ENCODE measurements at places on chromosomes 4 and X.

- no peak for DNase-seq
Observed at GRCh38 chr4:100839712-100840111, 321.9 kb upstream of the EMCN start.

DNA sequence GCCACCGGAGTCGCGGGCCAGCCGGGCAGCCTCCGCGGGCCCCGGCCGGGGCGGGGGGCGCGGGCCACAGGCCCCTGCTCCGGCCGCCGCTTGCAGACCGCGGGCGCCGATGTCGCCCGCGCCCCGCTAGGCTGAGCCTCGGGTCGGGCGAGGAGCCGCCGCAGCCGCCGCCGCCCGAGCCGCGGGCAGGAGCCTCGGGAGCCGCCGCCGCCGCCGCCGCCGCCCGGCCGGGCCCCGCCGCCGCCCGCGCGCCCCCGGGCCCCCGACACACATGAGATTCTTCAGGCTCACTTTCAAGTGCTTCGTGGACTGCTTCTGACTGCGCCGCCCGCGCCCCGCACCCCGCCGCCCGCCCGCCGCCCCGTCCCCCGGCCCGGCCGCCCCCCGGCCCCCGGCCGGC lies 345 bp downstream of the SLC6A8 start:
- no peak for DNase-seq

GRCh38 chr4:120082251-120082650 lies 15.6 kb upstream of the MAD2L1 start:
- DNase-seq, result no peak

DNA sequence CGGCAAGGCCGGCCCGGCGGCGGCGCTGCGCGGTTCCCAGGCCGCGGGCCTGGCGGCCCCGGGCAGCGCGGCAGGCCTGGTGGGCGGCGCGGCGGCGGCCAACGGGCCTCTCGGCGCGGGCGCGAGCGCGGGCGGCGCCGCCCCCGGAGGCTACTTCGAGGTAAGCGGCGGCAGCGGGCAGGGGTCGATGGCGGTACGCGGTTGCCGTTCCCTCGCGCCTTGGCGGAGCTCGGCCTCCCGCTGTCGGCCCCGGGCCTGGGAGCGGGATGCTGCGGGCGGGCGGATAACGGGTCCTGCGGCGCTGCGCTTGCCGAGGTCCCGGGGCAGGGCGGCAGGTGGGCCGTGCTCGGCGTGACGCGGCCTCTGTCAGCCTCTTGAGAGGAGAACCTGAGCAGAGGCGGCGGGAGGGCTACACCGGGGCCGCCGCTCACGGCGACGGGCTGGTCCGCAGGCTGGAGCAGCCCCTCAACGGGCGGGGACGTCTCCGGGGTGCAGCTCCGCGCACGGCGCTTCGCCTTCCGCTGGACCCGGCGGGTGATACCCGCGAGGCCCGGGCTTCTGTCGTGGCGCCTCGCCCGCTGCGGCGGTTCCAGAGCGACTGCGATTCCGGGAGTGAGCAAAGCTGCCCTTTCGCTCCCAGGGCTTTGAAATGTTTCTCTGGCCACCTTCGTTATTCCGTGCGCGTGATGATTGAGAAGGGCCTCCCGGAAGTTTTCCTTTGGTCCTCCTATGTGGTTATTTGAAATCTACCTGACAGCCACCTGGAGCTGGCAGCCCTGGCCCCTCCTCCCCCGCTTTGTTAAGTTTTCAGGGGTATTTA lies 774 bp downstream of the FAM193A start:
- DNase-seq, result peak; percentile 13

- no peak for DNase-seq
Observed at GRCh38 chrX:56765811-56766553, 36.9 kb downstream of the NBDY start.

DNA sequence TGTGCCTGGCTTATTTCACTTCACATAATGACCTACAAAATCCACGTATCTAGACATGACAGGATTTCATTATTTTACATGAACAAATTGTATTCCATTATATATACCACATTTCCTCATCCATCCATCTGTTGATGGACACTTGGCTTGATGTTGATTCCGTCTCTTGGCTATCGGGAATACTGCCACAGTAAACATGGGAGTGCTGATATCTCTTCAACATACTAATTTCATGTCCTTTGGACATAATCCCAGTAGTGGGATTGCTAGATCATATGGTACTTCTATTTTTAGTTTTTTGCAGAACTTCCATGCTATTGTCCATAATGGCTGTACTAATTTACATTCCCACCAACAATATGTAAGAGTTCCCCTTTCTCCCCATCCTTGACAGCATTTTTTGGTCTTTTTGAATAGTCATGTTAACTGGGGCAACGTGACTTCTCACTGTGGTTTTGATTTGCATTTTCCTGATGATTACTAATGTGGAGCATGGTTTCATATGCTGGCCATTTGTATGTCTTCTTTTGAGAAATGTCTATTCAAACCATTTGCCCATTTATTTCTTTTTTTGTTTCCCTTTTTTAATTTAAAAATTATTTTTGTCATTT lies 68.9 kb downstream of the HTRA3 start:
- DNase-seq, result no peak

DNA sequence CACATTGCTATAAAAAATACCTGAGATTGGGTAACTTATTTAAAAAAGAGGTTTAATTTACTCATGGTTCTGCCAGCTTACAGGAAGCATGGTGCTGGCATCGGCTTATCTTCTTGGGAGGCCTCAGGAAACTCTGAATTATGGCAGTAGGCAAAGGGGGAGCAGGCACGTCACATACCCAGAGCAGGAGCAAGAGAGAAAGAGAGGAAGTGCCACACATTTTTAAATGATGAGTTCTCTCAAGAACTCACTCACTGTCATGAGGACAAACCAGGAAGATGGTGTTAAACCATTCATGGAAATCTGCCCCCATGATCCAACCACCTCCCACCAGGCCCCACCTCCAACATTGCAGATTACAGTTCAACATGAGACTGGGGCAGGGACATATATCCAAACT lies 10.0 kb upstream of the AFF1 start:
- no peak for DNase-seq

DNA sequence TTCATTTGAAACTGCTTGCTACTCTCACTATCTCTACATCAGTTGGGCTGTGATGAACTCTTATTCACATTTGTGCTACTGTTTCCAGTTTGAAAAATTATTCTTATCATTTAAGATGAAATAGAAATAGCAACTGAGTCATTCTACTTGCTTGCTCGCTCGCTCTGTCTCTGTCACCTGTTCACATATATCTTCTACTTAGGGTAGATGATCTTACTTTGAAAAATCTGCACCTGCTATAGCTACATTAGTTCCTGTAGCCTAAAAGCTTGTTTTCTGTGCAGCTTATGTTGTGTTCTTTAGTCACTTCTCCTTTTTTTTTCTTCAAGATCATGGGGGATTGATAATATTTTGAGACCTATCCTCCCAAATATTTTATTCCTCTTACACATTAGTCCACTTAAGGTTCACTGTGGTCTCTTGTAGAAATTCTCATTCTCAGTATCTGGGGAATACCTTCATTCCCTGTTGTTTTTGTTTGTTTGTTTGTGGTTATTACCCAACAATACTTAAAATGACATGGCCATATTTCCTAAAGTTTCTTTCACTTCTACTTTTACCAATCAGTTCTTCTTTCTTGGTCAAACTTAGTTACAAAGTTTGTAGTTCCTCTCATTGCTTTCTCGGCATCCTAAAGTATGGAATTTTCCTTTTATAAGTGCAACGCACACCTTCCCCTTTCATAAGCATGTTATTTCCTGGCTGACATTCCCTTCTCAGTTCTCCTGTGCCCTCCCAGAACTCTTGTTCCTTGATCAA lies 36.5 kb downstream of the CLCN5 start:
- DNase-seq, result no peak

GRCh38 chr4:119854364-119854763 lies 212.3 kb downstream of the MAD2L1 start:
- DNase-seq, result no peak

GRCh38 chr4:71630803-71631202 lies 153.1 kb downstream of the GC start:
- no peak for DNase-seq

DNA sequence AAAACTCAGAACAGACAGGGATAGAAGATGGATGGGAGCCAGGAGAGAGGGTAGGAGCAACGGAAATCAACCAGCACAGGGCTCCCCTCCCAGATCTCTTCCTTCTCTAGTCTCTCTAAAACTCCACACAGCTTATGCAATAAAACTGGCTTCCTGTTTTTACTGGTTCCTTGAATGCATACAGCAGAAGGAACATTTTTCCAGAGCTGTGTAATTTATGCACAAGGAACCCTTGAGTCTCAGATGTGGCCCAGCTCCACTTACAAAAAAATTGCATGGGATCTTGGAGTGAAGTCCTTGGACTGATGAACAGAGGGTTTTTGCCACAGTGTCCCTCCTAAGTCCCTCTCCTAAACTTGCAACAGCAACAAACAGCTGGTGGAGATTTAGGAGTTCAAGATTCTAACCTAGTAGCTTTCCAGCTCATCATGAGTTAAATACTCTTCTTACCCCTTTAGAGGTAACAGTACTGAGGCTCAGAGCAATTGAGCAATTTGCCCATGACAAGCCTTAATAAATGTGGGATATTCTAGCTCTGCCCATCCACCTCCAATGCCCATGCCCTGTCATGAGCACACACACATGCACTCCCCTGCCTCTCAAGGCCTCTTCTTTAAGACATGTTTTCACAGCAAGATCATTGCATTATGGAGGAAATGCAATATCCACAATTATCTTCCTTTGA lies 18.4 kb upstream of the CC2D2A start:
- no peak for DNase-seq

Measured in right renal cortex interstitium (tissue), 3 donors.